ENCODE measurements at places on chromosomes 2 and 18. TPM values are rescaled to one million over a fixed set of nuclear protein-coding genes. Genes with fewer than 3 reads are reported as not detected.

- DNase-seq = no peak
Observed at GRCh38 chr2:7516484-7517063, 599.4 kb downstream of the RNF144A start.

- no peak for DNase-seq
Observed at GRCh38 chr18:58858591-58859468, 5.8 kb upstream of the ZNF532 start.

DNA sequence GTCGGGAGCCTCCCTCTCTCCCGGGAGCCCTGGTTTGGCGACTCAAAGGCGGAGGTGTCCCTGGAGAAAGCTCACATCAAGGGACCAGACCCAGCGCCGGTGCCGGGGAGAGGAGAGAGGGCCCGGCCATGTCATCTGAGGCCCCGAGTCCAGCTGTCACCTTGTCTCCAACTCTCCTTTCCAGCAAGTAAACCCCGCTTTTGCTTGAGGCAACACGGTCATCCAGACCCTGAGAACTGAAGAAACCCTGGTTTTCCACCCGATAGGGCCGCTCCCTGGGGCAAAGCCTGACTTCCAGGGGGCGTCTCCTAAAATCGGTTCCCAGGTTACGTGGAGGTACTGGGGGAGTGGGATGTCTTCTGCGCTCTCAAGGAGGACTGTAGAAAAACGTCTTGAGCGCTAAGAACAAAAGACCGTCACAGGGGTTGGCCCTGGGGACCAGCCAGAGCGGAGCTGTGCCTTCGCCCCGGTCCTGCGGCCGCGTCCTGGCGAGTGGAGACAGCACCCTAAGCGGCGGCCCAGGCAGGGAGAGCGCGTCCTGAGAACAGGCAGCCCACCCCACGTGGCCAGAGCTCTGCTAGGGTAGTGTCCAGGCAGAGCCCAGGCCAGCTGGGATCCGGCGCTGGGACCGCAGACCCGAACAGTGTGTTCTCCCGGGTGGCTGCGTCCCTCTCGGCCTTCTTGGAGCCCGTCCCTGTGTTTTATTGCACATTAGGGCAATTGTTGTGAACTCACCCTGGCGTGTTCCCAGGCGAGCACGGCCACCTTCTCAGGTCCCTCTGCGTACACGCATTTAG is 55.7 kb downstream of the TMEM18 start:
- no peak for DNase-seq

Gene PLGLB2
- 0.68 TPM for polyA plus RNA-seq

Gene CERS6
- polyA plus RNA-seq = 2.7 TPM

Measured in endothelial cell of umbilical vein (primary cell).